Common myeloid progenitor, CD34-positive (primary cell): ENCODE measurements at places on chromosomes 6 and 20.

DNA sequence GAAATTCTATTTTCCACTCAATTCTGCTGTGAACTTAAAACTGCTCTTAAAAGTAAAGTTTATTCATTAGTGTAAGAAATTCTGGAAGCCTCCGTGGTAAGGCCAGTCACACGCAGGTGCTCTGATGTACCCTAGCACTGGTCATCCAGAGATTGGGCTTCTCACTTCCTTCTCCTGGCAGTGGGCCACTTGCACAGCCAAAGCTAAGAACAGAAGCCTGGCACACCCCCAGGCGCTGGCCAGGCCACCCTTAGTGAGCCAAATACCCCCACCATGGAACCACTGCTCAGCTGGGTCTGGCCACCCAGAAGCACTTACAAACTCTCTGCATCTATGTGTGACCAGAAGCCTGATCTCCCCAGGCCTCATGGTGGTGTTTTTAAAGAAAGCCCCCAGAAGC lies 35.3 kb upstream of the ARFGEF2 start:
- no peak for DNase-seq

DNA sequence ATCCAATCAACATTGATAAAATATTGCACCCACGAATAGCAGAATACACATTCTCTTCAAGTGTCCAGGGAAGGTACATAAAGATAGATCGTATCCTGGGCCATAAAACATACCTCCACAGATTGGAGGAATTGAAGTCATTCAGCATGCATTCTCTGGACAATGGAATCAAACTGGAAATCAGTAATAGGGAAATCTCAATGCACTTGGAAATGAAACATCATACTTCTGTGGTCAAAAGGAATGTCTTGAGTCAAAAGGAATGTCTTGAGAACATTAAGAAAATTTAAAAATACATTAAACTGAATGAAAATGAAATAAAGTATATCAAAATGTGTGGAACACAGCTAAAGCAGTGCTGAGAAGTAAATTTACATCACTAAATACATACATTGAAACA lies 138.8 kb downstream of the TFAP2A start:
- no peak for DNase-seq

- peak; percentile 68 for DNase-seq
Observed at GRCh38 chr20:53677447-53678314, 84.0 kb upstream of the ZNF217 start.

DNA sequence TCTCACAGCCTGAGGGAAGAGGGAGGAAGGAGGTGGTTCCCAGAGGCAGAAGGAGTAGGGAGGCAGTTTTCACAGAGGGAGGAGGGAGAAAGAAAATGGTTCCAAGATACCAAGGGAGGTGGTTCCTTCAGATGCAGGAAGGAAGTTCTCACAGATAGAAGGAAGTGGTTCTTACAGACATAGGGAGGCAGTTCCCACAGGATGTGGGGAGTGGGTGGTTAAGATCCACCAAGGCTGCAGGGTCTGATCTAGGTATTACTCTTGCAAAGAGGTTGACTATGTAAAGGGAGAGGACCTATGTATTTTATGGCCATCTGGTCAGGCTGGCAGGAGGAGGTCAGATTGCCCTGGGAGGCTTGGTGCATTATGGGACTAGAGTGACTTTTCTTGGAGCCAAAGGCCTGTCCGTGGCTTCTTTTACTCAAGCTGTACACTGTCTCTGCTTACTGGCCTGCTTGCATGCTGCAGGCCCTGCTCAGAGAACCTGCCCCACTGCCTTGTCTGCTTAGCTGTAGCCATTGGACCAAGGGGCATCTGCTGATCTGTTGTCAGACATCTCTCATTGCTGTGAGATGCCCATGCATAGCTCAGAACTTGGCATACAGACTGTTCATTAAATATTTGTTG lies 283.7 kb downstream of the DHX35 start:
- DNase-seq = peak; percentile 11

DNA sequence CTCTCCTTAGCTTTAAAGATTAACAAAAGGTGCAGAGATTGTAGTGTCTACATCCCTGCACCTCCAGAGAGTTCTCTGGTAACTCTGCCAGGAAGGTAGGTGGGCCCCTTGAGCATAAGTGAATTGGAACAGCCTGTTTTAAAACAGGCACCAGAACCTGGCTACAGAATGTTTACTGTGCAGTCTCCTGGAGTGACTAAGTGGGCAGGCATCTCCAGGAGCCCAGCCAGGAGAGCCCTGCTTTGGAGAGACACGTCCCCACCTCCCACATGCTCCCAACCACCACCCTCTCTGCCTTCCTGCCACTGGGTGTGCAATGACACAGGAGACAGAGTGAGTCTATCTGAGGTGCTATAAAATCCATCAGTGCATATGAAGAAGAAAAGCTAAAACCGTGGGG lies 110.3 kb upstream of the EYA4 start:
- DNase-seq = no peak

DNA sequence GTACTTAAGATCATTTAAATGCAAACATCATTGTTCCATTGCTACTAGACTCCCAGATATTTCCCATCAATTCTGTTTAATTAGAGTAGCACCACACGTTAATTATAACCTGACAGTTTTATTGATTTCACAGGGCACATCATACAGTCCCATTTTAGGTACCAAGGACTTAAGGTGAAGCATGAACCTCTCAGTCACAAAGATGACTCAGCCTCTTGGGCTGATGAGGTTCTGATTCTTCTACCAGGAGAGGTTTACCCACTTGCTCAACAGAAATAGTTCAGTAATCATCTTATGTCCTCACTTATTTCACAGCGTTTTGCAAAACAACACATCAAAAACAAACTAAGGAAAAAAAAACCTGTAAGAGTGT lies 98.5 kb downstream of the HIVEP2 start:
- DNase-seq = no peak

- no peak for DNase-seq
Observed at GRCh38 chr6:13881621-13882165, 43.1 kb upstream of the RNF182 start.

- no peak for DNase-seq
Observed at GRCh38 chr20:48210111-48211027, 425.1 kb upstream of the SULF2 start.
